ENCODE measurements at places on chromosomes 2 and 18. TPM values are rescaled to one million over a fixed set of nuclear protein-coding genes. Genes with fewer than 3 reads are reported as not detected.

Gene CNTNAP5
- total RNA-seq = 0.28 TPM

Gene TEX44
- total RNA-seq = not detected

DNA sequence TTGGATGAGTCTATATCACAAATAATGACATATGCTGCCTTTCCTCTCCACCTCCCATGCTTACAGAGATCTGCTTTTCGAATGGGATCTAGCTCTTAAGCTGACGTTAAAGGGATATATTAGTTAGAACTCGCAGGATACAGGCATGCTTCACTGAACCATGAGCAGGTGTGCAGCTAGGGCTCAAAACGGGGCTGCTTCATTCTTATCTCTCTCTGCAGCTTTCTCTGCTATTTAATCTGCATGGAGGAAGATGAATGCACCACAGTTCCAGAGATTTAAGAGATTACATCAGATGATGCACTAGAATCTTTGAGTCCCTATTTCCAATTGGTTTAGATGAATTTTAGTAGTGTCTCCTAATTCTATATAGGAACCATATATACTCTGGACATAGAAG, 327.0 kb downstream of the RAD51AP2 start:
- DNase-seq = no peak

DNA sequence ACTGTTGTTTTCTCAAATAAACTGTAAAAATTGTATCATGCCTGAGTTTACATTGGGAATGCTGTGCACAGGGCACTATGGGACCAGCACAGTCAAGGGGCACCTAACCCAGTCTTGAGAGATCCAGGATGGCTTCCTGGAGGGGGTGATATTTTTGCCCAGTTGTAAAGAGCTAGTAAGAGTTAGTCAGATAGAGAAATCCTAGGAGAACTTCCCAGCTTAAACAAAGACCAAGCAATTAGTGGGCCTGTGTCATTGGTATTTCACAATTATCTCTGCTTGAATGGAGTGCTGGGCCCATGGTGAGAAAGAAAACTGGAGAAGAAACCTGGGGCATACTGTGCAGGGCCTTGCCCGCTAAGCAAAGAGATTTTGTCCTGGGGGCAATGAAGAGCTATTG, 12.2 kb downstream of the XDH start:
- DNase-seq = no peak

Gene CCDC74A
- 1.0 TPM for total RNA-seq

Gene UGT1A5
- not detected for total RNA-seq

DNA sequence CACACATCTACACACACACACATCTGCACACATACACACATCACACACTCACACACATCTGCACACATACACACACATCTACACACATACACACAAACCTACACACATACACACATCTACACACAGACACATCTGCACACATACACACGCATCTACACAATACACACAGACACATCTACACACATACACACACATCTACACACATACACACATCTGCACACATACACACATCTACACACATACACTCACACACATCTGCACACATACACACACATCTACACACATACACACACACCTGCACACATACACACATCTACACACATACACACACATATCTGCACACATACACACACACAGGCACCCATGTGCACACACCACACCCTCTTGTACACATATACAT, 400 bp upstream of the PRLH start:
- DNase-seq = no peak
